ENCODE measurements at places on chromosomes 2 and 18.

GRCh38 chr2:15630978-15631719 lies 39.5 kb downstream of the DDX1 start:
- no peak for DNase-seq

- DNase-seq: no peak
Observed at GRCh38 chr2:9069543-9069942, 66.1 kb upstream of the MBOAT2 start.

DNA sequence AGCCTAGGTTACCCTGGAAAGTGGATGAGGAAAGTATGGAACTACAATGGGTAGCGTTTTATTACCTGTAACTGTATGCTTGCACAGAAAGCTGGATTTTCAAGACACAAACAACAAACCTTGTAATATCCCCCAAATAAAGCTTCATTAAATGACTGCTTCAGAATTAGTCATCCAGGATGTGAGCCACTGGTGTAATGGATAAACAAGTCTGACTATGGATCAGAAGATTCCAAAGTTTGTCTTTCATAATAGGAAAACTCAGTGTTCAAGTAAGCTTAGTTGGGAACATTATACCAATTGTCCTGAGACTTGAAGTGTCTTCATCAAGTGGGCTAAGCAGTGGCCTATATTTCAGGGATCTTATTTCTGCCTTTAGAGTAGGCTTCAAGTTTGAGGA lies 518.8 kb downstream of the LRP1B start:
- no peak for DNase-seq

DNA sequence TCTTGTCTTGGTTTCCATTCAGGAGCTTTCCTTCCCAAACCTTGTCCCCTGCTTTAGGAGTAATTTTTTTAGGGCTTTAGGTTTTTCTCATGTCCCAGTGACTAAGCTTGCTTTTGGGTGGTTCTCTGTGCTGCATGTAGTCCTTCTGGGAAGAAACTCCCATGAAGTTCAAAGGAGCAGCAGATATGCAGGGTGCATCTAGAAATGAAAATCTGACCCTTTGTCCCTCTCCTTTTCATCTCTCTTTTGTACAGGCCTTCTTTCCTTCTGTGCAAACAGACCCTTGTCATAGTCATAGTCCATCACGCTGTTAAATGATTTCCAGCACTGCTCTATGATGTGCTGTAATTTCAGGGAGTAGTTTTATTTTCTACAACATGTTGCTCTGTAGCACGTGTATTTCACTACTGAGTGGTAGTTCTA lies 20.4 kb downstream of the FMNL2 start:
- no peak for DNase-seq

GRCh38 chr2:202423139-202423538 lies 47.0 kb downstream of the BMPR2 start:
- no peak for DNase-seq

GRCh38 chr18:10235661-10235952 lies 218.8 kb upstream of the APCDD1 start:
- DNase-seq: no peak

Data from thoracic aorta (tissue), 2 donors.